ENCODE measurements at places on chromosomes 2 and 18.

GRCh38 chr2:100042562-100042961 lies 99.8 kb downstream of the AFF3 start:
- no peak for DNase-seq

- no peak for DNase-seq
Measured at GRCh38 chr2:108620656-108621055, 86.4 kb downstream of the LIMS1 start.

GRCh38 chr2:151971301-151972051 lies 127.4 kb downstream of the CACNB4 start:
- DNase-seq: no peak

DNA sequence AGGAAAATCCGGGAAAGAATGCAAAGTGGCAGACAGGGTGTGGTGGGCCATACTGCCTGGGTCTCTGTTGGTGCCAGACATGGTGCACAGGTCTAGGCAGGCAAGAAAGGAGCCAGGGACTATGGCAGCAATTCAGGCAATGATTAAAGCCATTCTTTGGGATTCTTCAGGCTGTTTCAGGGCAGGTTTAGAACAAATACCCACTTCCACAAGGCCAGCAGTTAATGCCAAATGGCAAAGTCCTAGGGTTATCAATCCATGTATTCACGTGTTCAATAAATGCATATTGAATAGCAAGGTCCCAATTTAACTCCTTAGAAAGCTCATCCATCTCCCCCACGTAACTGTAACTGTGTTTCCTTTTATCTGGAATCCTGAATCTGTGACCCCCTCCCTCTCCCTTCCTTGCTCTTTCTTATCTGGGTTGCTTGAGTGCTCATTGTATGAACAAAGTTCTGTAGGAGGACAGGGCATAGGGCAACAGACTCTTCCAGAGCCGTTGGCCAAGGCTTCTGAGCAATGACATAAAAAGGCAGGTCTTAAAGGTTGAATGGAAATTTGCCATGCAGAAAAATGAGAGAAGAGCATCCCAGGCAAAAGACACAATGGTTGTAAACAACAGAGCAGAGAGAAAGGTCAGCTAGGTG lies 146.8 kb upstream of the KLHL29 start:
- DNase-seq: no peak

- DNase-seq: no peak
Measured at GRCh38 chr2:88680266-88680902, 11.1 kb upstream of the RPIA start.

DNA sequence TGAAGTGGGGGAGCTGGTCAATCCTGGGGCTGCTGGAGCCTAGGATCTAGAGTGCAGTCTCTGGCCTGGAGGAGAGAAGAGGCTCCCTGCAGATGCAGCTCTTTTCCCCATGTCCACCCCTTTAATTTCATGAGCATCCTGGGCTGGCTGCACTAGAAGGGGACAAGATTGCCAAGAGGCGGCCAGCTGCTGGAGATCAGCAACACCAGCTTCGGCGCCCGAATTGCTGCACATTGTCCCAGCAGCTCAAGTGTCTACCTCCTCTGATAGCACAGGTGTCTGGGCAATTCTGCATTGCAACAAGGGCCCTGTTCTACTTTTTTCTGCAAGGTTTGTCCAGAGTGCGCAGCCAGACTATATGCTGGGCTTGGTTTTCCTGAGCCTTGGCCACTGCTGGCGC lies 125.7 kb downstream of the AGAP1 start:
- DNase-seq: no peak

DNA sequence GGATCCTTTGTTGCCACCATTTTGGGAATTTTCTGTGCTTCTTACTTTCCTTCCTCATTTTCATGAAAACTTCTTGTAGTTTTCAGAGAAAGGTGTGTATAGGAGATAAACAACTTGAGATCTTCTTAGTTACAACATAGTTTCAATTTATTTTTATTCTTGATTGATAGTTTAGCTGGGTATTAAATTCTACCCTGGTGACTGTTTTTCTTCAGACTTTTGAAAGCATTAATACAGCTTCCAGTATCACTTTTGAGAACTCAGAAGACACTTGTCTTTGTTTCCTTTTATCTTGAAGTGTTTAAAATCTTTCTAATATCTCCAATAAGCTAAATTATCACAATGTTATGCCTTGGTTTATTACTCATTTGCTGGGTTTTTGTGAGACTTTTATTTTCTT lies 167.5 kb upstream of the DPP10 start:
- DNase-seq: no peak

GRCh38 chr2:178859730-178860129 lies 52.5 kb upstream of the TTN start:
- DNase-seq: no peak

DNA sequence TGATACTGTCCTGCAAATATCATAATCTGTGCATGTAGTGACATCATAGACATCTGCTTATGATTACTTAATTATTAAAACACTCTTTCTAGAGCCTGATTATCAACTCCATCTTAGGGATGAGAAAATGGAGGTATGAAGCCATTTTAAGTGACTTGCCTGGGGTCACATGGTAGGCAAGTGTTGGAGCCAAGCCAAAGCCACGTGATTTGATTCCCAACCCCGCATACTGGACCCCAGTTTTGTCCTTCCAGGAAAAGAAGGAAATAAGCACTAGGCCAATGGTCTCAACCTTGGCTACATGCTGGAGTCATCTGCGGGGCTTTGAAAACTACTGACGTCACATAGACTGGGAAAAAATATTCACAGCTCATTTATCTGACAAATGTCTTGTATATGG lies 19.6 kb upstream of the SEH1L start:
- no peak for DNase-seq

DNA sequence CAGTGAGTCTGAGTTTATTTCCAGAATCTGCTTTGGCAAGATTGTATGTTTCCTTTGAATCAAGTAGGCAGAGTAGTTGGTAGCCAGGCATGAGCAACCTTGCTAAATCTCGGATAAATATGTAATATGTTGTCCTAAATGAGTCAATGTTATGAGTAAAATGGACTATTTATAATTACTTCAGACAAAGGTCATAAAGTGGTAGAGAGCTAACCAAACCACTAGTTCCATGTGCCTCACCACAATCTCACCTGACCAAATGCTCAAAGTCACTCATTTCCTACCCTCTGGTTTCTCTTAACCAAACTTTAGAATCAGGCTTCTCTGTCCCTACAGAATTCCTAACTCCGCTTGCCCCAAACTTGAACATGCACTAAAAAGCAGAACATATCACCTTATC lies 261.2 kb upstream of the FSIP2 start:
- no peak for DNase-seq

DNA sequence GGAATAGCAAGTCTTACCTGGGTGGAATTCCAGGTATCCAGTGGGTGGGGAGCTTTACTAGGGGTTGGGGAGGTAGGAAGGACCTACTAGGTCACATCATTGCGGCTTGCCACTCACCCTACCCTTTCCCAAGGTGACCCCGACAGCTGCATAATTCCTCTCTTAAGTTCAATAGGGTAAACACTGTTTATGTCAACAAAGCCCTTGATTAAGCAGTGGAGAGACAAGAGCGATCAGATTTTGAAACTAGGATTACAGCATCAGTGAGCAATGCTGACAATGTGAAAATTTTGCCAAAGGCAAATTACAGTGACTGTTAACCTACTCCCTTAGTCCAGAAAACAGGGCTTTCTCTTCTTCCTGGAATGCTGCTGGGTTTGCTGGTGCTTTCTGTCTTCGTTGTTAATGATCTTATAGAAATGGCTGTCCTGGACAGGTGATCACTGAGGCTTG lies 14.5 kb downstream of the SLC19A3 start:
- no peak for DNase-seq

GRCh38 chr18:61957801-61958516 lies 65.2 kb upstream of the RNF152 start:
- DNase-seq: no peak

DNA sequence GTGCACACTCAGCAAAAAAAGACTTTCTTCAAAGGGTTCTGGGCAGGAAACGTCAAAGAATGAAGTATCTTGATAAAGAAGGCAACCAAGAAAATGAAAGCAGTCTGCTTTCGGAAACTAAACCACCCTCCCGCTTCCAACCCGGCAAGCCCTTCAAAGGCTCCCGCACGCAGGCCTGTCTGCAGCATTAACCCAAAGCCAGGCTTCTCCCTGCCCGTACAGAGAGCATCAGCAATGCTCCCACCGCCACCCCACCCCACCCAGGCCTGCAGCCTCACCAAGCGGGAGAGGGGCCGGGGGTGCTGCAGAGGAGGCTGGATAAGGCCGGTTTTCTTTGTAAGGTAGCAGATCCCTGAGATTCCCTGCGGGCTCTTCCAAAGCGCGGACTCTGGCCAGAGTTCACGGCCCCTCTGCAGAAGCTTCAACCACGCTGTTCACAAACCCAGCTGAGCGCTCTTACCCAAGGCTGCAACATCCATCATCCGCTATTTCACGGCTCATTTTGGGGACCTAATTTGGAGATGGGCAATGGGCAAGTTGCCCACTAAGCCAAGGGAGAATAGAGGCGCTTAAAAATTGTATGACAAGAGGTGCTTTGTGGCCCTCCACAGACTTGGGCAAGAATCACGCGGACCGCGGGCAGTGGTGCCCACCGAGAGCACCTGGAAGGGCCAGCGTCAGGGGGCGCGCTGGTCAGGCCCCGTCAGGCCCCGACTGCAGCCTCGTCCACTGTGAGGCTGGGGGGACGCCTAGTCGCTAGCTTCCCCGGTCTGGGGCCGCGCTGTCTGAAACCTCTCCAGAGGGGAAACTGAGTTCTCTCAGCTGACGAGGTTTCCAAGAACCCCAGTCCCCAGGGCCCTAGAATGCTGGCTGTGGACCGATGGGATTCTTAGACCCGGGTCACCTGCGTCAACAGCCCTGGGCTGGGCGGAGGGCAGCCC lies 225.4 kb upstream of the ID2 start:
- DNase-seq: no peak

GRCh38 chr2:202237787-202238233 lies 587 bp downstream of the SUMO1 start:
- peak; percentile 41 for DNase-seq

- no peak for DNase-seq
Measured at GRCh38 chr18:28036488-28036887, 140.4 kb downstream of the CDH2 start.

GRCh38 chr2:85760371-85760770 lies 6.6 kb downstream of the ATOH8 start:
- DNase-seq: no peak

- no peak for DNase-seq
Measured at GRCh38 chr2:54041135-54041534, 70.3 kb upstream of the PSME4 start.

GRCh38 chr2:9951272-9951521 lies 296 bp upstream of the GRHL1 start:
- DNase-seq: no peak

- no peak for DNase-seq
Measured at GRCh38 chr2:175560521-175561169, 379.1 kb upstream of the ATP5MC3 start.

DNA sequence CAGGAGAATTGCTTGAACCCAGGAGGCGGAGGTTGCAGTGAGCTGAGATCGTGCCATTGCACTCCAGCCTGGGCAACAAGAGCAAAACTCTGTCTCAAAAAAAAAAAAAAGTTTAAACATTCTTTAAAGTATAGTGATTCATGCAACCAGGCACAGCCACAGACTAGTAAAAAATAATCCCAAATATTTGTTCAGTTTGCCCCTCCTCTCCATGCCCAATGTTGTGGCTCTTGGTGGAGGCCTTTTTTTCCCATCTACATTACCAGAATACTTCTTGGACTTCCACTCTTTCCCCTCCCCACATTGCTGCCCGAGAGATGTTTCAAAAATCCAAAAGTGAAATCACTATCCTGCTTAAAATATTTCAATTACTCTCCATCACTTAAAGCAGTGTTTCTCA lies 5.1 kb upstream of the MALT1 start:
- DNase-seq: no peak

DNA sequence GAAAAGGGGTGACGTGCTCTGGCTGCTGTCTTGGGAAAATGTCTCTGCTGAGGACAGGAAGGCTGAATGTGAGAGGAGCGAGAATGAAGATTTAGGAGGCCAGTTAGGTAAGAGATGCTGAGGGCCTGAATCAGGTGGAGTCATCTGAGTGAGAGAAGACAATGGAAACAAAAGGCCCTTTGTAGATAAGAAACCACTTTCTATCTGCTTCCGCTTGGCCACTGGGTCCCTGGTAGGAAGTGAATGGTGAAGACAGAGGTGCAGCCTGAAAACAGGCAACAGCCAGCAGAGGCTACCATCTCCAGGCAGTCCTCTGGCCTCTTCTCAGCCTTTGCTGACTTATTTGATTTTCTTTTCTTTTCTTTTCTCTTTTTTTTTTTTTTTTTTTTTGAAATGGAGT lies 374.0 kb upstream of the SLC14A2 start:
- no peak for DNase-seq

DNA sequence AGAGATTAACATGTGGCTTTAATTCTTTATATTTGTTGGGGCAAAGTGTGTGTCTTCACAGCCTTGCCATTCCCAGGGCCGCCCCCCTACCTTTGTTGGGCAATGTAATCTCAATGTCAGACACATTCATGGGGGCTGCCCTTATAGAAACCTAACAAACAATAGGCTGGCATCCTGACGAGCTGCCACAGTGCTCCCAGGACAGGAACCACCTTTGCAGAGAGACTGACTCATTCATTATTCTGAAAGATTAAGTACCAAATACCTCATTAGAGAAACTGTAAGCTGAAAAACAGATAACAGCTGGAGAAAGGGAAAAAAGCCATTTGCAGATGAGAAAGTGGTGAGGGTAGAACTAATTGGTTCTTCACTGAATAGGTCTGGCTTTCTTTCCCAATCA lies 1587.5 kb upstream of the PIK3C3 start:
- no peak for DNase-seq

- no peak for DNase-seq
Measured at GRCh38 chr2:60567919-60568768, 14.7 kb upstream of the BCL11A start.

DNA sequence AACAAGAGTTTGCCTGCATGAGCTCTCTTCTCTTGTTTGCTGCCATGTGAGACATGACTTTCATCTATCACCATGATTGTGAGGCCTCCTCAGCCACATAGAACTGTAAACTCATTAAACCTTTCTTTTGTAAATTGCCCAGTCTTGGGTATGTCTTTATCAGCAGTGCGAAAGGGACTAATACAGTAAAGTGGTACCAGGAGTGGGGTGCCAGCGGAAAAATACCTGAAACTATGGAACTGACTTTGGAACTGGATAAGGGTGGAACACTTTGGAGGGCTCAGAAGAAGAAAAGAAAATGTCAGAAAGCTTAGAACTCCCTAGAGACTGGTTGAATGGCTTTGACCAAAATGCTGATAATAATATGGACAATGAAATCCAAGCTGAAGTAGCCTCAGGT lies 260.9 kb downstream of the DSC3 start:
- no peak for DNase-seq

- no peak for DNase-seq
Measured at GRCh38 chr2:143347271-143347695, 218.1 kb downstream of the ARHGAP15 start.

- no peak for DNase-seq
Measured at GRCh38 chr18:48581941-48582340, 43.1 kb downstream of the CTIF start.

DNA sequence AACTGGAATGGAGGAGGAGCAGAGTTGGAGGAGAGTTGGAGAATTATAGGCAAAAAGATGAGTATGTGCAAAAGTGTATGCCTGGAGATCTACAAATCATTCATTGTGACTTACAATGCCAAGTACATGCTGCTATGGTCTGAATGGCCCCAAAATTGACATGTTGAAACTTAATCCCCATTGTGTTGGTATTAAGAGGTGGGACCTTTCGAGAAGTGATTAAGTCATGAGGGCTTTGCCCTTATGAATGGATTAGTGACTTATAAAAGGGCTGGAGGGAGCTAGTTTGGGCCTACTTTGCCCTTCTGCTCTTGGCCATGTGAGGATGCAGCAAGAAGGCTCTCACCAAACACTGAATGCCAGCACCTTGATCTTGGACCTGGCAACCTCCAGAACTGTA lies 6.3 kb upstream of the RBMS1 start:
- DNase-seq: no peak
